ENCODE measurements at places on chromosomes 2 and 18. TPM values are rescaled to one million over a fixed set of nuclear protein-coding genes. Genes with fewer than 3 reads are reported as not detected.

- peak overlapping the region; percentile 32 for H3K4me3 ChIP-seq
- H3K27ac ChIP-seq = no peak overlapping the region
- H3K27me3 ChIP-seq = peaks cover 60% of the 10 kb centered on the region
- H3K36me3 ChIP-seq = no peaks in the 10 kb centered on the region
- DNase-seq = no peak
Observed at GRCh38 chr18:37567061-37567993, 1.7 kb upstream of the CELF4 start.

- H3K27ac ChIP-seq = no peak overlapping the region
- no peaks in the 10 kb centered on the region for H3K36me3 ChIP-seq
- H3K4me1 ChIP-seq = peaks cover 25% of the 10 kb centered on the region
- DNase-seq = no peak
- H3K27me3 ChIP-seq = no peaks in the 10 kb centered on the region
Observed at GRCh38 chr2:226726546-226726945, 73.1 kb downstream of the IRS1 start.

GRCh38 chr18:42508683-42509296 is 553.8 kb downstream of the PIK3C3 start:
- no peak overlapping the region for H3K27ac ChIP-seq
- H3K27me3 ChIP-seq = no peaks in the 10 kb centered on the region
- no peak overlapping the region for H3K4me3 ChIP-seq

DNA sequence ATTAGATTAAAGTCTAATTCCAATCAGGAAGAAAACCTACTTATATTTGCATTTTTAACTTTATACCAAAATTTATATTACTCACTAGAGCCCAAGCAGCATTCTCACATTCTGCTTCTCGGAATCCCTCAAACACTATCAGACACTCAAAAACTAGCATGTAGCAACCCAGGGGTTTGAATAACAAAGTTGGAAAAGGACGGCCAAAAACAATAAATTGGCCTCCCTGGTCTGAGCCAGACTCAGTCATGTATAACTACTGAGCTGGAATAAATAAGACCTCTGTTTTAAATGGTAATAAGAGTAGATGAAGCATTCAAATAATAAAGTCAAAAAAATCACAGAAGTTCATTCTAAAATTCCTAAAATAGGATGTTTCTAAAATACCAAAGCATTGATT is 290.9 kb downstream of the IRS1 start:
- H3K4me3 ChIP-seq = no peak overlapping the region
- no peak for DNase-seq
- no peaks in the 10 kb centered on the region for H3K27me3 ChIP-seq
- peak overlapping the region; percentile 68 for H3K27ac ChIP-seq
- H3K36me3 ChIP-seq = no peaks in the 10 kb centered on the region
- peaks cover 17% of the 10 kb centered on the region for H3K4me1 ChIP-seq

DNA sequence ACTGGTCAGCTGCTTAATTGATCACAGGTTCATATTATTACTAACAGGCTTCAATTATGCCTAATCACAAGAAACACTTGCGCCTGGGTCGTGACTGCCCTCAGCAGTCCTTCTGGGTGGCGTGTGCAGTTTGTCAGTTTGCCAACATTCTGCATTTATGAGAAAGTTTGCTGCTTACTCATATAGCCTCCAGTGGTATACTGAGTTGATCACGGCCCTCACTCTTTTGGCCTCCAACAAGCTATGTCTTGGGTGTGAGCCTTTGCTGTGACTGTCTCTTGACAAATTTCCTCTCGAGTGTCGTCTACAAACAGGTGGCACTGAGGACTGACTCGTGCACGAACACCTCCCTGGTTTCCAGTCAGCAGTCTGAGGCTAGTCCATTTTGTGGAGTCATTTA is 27.3 kb downstream of the DCDC2C start:
- no peak overlapping the region for H3K27ac ChIP-seq
- DNase-seq = peak; percentile 38
- peaks cover 3% of the 10 kb centered on the region for H3K27me3 ChIP-seq
- H3K36me3 ChIP-seq = no peaks in the 10 kb centered on the region
- H3K4me3 ChIP-seq = no peak overlapping the region
- peaks cover 11% of the 10 kb centered on the region for H3K4me1 ChIP-seq

DNA sequence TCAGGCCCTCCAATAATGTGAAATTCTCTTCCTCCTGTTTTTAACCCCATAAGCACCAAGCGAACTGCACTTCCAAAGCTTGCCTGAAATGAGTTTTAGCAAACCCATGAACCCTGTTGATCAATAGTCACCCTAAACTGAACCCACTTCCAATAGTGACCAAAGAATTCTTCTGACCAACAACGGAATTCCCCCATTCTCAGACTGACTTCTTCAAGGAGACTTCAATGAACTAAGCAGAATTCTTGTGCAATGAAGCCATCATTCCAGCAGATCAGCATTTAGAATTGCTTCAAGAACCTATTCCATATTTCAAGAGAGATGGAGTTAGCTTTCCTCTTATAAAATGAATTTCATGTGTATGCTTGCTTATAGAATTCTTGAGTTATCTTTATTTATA is 176.9 kb upstream of the FN1 start:
- no peak overlapping the region for H3K4me3 ChIP-seq
- no peaks in the 10 kb centered on the region for H3K27me3 ChIP-seq
- peaks cover 46% of the 10 kb centered on the region for H3K4me1 ChIP-seq
- H3K27ac ChIP-seq = peak overlapping the region; percentile 3

GRCh38 chr2:7725850-7726242 is 808.6 kb downstream of the RNF144A start:
- no peaks in the 10 kb centered on the region for H3K4me1 ChIP-seq
- no peaks in the 10 kb centered on the region for H3K36me3 ChIP-seq
- H3K4me3 ChIP-seq = no peak overlapping the region
- no peaks in the 10 kb centered on the region for H3K27me3 ChIP-seq

DNA sequence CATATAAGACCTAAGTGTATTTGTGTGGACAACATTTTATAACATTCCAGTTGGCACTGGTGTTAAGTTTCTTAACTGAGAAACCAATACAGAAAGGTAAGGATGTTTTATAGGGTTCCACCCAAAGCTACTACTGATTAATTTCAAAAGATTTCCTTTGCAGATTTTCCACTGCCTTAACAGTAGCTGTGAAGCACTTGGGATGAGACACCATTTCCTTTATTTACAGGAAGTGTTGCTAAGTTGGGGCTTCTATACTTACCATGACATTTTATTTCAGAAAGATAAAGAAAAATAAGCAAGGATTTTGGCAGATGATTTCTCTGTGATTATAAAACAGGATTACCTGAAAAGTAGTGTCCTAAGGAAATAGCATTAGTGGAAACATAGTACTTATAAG is 234.3 kb downstream of the CALCRL start:
- no peak overlapping the region for H3K4me3 ChIP-seq
- no peak for DNase-seq
- no peaks in the 10 kb centered on the region for H3K4me1 ChIP-seq
- peaks cover 2% of the 10 kb centered on the region for H3K27me3 ChIP-seq
- H3K36me3 ChIP-seq = no peaks in the 10 kb centered on the region
- no peak overlapping the region for H3K27ac ChIP-seq

GRCh38 chr2:237072067-237072931 is 13.4 kb upstream of the COPS8 start:
- DNase-seq = peak; percentile 90
- peaks cover 10% of the 10 kb centered on the region for H3K36me3 ChIP-seq
- no peak overlapping the region for H3K27ac ChIP-seq
- H3K4me1 ChIP-seq = peaks cover 19% of the 10 kb centered on the region
- no peaks in the 10 kb centered on the region for H3K27me3 ChIP-seq

DNA sequence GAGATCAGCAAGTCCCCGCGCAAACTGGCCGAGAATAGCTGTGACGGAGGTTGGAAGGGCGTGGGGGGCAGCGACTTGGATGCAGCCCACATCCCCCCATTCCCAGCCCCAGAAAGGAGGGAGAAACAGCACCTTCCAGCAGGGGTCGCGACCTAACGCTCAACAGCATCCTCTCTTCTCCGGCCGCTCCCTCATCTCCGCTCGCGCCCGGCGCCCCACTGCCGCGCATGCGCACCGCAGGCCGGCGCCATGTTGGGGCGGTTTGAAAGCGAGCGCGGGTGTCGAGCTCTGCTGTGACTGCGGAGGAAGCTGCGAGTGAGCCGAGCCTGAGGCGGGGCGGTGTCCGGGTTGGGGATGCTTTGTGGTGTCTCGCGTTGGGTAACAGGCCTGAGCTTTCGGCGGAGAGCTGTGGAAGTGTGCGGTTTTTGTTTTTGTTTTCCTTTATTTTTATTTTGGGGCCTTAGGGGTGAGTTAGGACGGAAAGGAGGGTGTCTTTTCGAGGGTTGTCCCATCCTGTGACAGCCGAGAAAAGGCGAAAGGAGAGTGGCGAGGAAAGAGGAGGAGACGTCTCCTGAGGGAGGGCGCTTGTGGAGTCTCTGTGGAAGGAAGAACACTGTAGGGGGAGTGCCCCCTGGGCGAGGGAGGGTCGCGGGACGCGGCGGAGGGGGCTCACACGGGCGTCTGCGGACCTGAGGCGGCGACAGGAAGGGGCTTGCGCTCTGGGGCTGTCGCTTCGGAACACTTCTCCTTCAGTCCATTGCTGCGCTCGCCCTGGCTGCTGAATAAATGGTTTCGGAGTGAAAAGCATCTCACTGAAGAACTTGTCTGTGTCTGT is at the start of the genes C18orf54 and STARD6:
TSS of gene C18orf54 (plus strand) at position 247 of the 835 bp plus-strand sequence. CDS start 2,667 bp downstream, outside the sequence.
TSS of gene STARD6 (minus strand) at position 199 of the 835 bp plus-strand sequence. CDS start 3,285 bp downstream, outside the sequence.
- H3K27me3 ChIP-seq = no peaks in the 10 kb centered on the region
- H3K4me3 ChIP-seq = peak within 1 kb of the TSS; percentile 100
- peaks cover 17% of the 10 kb centered on the region for H3K4me1 ChIP-seq
- peaks cover 4% of the 10 kb centered on the region for H3K36me3 ChIP-seq
- DNase-seq = peak; percentile 96

- H3K27ac ChIP-seq = no peak overlapping the region
- DNase-seq = no peak
- H3K27me3 ChIP-seq = peaks cover 8% of the 10 kb centered on the region
- peaks cover 14% of the 10 kb centered on the region for H3K4me1 ChIP-seq
Observed at GRCh38 chr2:100601661-100602060, 38.9 kb downstream of the PDCL3 start.

DNA sequence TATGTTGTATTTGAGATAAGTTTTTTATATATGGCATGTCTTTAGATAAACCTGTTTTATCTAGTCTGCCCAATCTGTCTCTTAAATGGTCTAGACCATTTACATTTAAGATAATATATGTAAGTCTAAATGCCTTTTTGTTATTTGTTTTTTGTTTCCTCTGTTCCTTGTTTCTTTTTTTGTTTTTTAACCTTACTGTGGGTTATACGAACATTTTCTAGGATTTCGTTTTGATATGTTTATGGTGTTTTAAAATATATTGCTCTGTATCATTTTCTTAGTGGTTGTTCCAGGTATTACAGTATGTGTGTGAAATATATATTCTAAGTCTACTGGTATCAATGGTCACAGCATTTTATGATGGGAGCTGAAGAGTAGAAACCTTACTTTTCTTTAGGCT is 13.3 kb downstream of the BCL2L11 start:
- no peak overlapping the region for H3K4me3 ChIP-seq
- peaks cover 71% of the 10 kb centered on the region for H3K36me3 ChIP-seq
- no peak overlapping the region for H3K27ac ChIP-seq
- DNase-seq = no peak
- peaks cover 17% of the 10 kb centered on the region for H3K4me1 ChIP-seq

DNA sequence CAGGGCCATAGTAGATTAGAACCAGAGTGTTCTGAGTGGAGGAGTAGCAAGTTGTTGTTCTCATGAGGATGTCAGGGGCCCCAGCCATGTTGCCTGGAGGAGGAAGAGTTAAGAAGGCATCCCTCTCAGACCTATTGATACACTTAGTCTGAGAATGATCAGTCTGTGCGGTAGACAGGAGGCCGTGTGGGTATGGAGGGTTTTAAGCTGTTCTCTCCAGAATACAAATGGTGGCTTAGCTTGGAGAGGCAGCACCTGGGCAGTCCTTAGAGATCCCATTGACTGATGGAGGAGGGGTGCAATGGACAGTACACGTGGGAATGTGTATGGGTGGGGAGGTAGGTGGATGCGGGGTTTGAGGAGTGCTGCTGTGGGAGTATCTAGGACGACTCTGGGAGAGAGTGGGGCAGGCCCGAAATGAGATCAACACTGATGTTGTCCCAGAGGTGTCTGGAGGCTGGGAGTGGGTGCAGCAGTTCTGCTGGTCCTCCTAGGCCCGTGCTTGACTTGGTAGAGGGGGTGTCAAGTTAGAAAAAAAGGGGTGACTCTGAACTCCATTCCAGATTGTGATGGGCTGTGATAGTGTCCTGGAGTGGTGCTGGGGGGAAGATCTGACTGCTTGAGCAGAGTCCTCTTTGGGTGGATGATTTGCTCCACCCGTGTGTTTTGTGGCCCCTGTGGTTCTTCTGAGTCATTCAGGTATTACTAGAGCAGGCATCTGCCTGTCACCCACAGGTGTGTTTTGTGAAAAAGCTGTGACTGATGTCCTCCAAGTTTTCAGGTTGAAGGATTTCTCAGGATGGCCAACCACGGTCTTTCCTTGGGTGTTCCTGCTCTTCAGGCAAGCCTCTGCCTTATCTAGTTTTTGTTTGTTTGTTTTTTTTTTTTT is 44.7 kb downstream of the C2orf42 start:
- no peak overlapping the region for H3K27ac ChIP-seq
- H3K36me3 ChIP-seq = peaks cover 9% of the 10 kb centered on the region
- H3K4me1 ChIP-seq = peaks cover 14% of the 10 kb centered on the region

GRCh38 chr2:27074738-27075565 is 3.5 kb upstream of the EMILIN1 start:
- no peaks in the 10 kb centered on the region for H3K27me3 ChIP-seq
- no peak overlapping the region for H3K4me3 ChIP-seq
- H3K4me1 ChIP-seq = peaks cover 75% of the 10 kb centered on the region
- H3K27ac ChIP-seq = peak overlapping the region; percentile 8
- no peak for DNase-seq

DNA sequence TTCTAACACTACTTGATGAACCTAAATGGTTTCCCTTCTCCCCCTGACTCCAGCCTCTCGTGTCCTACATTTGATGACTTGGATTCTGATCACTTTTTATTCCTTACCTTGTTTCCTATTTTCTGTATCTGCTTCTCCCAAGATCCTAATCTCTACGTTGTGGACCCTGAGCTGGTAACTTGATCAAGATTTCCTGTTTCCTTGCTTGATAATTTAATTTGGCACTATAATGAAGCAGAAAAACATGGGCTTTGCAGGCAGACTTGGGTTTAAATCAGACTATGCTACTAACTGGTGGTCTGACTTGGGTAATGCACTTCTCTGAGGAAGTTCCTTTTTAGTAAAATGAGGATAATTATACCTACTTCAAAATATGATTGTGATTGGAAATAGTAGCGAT is 11.7 kb upstream of the FBXO11 start:
- no peak for DNase-seq
- no peak overlapping the region for H3K27ac ChIP-seq
- no peak overlapping the region for H3K4me3 ChIP-seq
- H3K36me3 ChIP-seq = no peaks in the 10 kb centered on the region
- no peaks in the 10 kb centered on the region for H3K4me1 ChIP-seq

GRCh38 chr18:27143580-27144287 is 41.4 kb downstream of the CHST9 start:
- H3K36me3 ChIP-seq = no peaks in the 10 kb centered on the region
- H3K27me3 ChIP-seq = no peaks in the 10 kb centered on the region
- no peak overlapping the region for H3K4me3 ChIP-seq
- no peak for DNase-seq
- no peaks in the 10 kb centered on the region for H3K4me1 ChIP-seq

- no peak for DNase-seq
- peaks cover 15% of the 10 kb centered on the region for H3K4me1 ChIP-seq
- H3K4me3 ChIP-seq = no peak overlapping the region
- H3K36me3 ChIP-seq = no peaks in the 10 kb centered on the region
- no peaks in the 10 kb centered on the region for H3K27me3 ChIP-seq
Observed at GRCh38 chr2:207683879-207684627, 27.4 kb upstream of the CCNYL1 start.

Gene COQ10B
- total RNA-seq = 24.3 TPM

Gene UGT1A4
- total RNA-seq = not detected

Gene PMS1
- 36.8 TPM for total RNA-seq

Gene HOXD13
- total RNA-seq = not detected

Gene TMEM17
- 2.6 TPM for total RNA-seq

Gene CNDP1
- not detected for total RNA-seq

Gene RNF152
- total RNA-seq = 76.4 TPM

Gene PMAIP1
- 24.4 TPM for total RNA-seq

Gene RAB27B
- total RNA-seq = 1.9 TPM

Gene TMEM247
- total RNA-seq = not detected

Measured in osteocyte (in vitro differentiated cells).